Fibroblast of skin of left quadriceps (primary cell): ENCODE measurements at places on chromosomes 3 and 15.

GRCh38 chr15:98874773-98875172, 132.8 kb downstream of the PGPEP1L start:
- no peak for DNase-seq

DNA sequence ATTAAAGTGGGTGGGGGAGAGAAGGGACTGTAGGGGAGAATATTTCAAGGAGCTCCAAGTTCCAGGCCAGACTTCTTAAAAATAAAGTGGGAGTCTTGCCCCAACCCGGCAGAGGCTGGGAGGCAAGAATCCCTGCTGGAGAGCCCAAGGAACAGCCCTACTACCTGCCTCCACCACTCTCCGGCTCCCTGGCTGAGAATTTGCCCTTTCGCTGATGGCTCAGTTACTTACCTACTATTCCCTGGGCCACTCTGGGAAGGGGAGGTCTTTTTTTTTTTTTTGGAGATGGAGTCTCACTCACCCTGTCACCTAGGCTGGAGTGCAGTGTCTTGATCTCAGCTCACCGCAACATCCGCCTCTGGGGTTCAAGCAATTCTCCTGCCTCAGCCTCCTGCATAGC, 15.5 kb downstream of the MYL3 start:
- no peak for DNase-seq

DNA sequence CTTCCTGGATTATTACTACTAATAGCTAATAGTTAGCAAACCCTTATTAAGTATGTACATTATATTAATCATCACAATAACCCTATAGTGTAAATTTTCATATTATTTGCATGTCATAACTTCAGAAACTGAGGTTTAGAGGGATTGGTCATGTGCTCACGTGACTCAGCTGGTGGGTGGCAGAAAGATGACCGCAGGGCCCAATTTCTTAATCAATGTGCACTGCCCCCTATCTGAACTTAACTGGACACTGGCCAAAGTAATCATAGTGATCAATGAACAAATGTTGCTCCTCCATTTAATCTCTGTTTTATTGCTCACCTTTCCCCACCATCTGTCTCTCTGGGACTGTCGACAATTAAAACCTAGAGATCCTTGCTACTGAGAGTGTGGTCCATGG, 52.2 kb downstream of the PLD1 start:
- DNase-seq = no peak

- DNase-seq = no peak
Observed at GRCh38 chr3:155418407-155418806, 124.9 kb upstream of the STRIT1 start.

- no peak for DNase-seq
Observed at GRCh38 chr3:87563712-87564111, 287.3 kb upstream of the POU1F1 start.
